ENCODE measurements at places on chromosomes 6 and 20. TPM values are rescaled to one million over a fixed set of nuclear protein-coding genes. Genes with fewer than 3 reads are reported as not detected.

VSTM2L gene
- total RNA-seq = 3.7 TPM

GDAP1L1 gene
- not detected for total RNA-seq

PLCB1 gene
- 23.4 TPM for total RNA-seq

ARMC12 gene
- total RNA-seq = under 0.01 TPM

CDH26 gene
- 0.28 TPM for total RNA-seq

Data from regular cardiac myocyte (primary cell).